Vagina (tissue), 2 donors: ENCODE measurements at places on chromosomes 7 and 10. TPM values are rescaled to one million over a fixed set of nuclear protein-coding genes. Genes with fewer than 3 reads are reported as not detected.

- peak; percentile 67 for DNase-seq
Measured at GRCh38 chr7:135192914-135193536, 18.3 kb downstream of the WDR91 start.

The SAMD9L gene
- 8.6 TPM for total RNA-seq

The TMEM213 gene
- total RNA-seq = not detected

The PAX4 gene
- total RNA-seq = not detected

GRCh38 chr7:115015619-115016018, 93.7 kb downstream of the MDFIC start:
- DNase-seq = no peak

The TBC1D12 gene
- total RNA-seq = 14.7 TPM

The MGAM2 gene
- not detected for total RNA-seq

The KLF14 gene
- total RNA-seq = not detected

DNA sequence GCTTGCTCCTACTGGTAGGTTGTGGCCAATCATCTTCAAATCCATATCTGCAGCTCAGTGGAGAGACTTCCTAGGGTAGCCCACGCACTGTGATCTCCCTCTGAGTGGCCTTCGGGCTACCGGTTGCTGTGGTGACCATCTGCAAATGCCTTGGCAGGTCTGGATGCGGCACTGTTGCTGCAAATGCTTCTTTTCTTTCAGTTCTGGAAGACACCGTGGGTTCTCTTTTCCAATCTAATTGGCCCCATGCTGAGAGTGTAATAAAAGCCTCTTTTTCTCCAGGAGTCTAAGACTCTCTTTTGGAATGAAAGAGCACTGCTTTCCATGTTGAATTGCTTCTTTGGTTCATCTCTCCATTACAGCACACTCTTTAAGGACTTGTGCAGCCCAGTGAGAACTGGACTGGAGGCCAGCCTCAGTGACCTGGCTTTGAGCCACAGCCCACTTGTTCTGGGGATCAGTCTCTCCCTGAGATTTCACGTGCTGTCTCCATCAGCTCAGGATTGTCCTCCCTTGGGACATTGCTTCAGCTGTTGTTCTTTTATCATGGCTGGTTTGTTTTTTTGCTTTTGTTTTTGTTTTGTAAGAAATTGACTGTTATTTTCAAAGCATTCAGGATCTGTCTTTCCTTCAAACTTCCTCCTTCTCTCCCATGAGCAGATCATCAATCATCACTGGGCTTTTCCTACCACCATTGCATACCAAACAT, 286.6 kb downstream of the BMPER start:
- no peak for DNase-seq

DNA sequence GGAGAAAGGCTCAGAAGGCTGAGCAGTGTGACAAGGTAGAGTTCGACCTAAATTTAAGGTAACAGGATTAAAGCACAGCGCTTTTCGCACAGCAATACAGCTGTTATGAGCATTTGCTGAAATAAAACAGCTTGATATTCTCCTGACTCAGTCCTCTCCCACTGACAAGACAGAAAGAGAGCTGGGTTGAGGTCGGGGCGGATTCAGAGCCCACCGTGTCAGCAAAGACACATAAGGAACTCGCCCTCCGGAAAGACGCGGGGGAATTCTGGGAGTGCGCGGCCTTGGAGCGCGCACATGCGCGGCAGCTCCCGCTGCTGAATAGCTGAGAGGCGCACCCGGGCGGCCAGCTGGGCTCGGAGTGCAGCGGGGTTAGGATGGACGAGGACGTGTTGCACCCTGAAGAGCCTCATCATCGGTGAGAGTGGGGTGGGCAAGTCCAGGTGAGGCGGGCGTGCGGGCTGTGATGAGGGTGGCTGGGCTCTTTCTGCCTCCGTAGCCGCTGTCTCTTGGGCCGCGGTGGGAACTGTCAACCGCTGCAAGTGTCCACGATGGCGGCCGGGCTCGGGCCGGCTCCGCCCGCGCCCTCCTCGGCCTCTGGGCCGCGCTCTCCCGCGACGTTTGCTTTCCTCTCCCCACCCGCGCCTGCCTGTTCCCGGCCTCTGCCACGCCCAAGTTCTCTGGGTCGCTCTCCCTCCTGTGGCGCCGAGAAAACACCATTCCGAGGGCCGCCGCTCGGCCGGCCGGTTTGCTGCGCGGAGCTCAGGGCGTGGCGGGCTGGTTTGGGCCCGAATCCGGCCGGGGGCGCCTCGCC, 120.6 kb downstream of the LYZL1 start:
- no peak for DNase-seq

GRCh38 chr10:23557777-23558176, 118.9 kb downstream of the OTUD1 start:
- DNase-seq = no peak

GRCh38 chr10:3357737-3358136, 185.2 kb upstream of the PITRM1 start:
- no peak for DNase-seq

The CPN1 gene
- total RNA-seq = not detected

The ZNF107 gene
- 9.3 TPM for total RNA-seq

The SMKR1 gene
- not detected for total RNA-seq

The IKZF1 gene
- 44.9 TPM for total RNA-seq

The CUEDC2 gene
- total RNA-seq = 52.1 TPM

- DNase-seq = no peak
Measured at GRCh38 chr7:150411606-150412005, 32.5 kb downstream of the ZNF775 start.

DNA sequence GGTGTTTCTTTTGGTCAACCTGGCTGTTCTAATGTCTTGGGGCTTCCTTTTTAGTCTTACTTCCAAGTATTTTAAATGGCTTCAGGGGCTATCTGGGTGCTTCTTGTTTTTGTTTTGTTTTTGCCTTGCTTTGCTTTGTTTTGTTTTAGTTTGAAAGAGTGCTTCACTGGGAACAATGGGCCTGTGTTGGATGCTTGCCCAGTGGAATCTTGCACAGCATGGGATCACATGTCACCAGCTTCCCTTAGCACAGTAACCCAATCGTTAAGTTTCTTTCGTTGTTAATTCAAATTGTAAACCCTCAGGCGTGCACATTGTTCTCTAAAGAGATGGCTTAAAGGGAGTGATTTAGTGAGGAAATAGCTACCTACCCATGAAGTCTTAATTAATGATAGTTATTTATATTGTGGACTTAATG, 8.9 kb downstream of the COL17A1 start:
- no peak for DNase-seq

DNA sequence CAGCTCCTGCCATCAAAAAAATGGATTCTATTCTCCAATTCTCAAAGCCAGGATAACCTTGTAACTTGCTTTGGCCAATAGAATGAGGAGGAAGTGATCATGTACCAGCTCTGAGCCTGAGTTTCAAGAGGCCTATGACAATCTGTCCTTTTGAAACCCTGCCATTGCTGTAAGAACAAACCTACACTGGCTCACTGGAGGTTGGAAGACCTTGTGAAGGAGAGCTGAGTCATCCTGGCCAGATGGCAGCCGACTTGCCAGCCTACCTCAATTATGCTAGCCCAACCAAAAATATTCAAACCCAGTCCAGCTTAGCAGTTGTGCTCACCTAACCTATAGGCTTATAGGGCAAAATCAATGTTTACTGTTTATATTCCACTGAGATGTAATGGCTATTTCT, 93.0 kb downstream of the HGF start:
- DNase-seq = no peak

- DNase-seq = no peak
Measured at GRCh38 chr7:91151916-91152315, 112.3 kb upstream of the FZD1 start.

The FXYD4 gene
- not detected for total RNA-seq

DNA sequence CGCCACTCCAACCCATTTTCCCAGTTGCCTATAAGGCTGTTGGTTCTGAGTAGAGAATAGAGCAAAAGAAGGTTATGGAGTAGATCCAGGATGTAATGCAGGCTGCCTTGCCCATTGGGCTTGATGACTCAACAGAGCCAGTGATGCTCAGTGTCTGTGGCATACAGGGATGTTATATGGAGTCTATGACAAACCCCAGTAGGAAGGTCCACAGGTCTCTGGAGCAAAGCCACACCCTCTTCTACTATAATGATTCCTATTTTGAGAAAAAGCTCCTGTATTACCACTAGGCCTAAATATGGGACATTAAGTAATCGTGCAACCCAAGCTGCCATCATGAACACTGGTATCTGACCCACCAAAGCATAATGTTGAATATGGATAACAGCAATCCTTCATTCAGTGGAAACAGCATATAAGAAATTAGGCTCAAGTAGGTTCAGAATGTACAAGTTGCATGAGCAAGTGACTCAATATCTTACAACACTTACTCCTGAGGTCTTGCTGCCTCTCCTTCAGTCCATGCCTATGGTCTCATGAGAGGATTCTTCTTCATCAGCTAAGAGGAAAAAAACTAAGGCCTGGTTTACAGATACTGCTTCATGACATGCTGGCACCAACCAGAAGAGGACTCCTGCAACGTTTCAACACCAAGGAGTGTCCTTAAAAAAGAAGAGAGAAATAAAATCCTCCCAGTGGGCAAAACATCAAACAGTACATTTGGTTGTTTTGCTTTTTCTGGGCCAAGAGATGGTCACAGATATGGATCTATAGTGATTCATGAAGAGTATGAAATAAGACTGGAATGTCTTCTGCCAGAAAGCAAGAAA, 14.8 kb upstream of the FHIP2A start:
- no peak for DNase-seq

DNA sequence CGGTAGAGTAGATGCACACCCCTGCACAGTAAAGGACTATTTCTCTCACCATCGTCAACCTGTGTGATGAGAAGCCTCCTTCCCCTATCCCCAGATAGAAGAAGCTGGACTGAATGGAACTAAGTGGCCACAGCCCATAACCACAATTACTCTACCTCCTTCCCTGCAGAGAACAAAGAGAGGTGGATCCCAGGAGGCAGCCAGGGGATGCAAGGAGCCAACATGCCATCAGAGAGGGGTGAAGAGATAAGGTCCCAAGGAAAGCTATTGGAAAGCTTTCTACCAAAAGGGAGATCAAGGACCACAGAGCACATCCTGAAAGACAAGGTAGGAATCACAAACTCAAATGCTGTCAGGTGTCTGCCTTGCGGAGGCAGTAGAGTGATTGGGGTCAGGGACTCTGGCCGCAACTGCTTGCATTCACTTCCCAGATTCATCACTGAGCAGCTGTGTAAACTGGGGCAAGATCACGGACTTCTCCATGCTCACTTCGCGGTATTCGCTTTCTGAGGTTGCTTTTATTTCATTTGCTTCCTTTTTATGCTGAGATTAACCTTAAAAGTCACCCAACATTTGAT, 81.6 kb upstream of the MYO3A start:
- no peak for DNase-seq

GRCh38 chr7:106808967-106809635, 56.0 kb upstream of the PIK3CG start:
- DNase-seq = no peak

The PROSER2 gene
- total RNA-seq = 8.1 TPM

DNA sequence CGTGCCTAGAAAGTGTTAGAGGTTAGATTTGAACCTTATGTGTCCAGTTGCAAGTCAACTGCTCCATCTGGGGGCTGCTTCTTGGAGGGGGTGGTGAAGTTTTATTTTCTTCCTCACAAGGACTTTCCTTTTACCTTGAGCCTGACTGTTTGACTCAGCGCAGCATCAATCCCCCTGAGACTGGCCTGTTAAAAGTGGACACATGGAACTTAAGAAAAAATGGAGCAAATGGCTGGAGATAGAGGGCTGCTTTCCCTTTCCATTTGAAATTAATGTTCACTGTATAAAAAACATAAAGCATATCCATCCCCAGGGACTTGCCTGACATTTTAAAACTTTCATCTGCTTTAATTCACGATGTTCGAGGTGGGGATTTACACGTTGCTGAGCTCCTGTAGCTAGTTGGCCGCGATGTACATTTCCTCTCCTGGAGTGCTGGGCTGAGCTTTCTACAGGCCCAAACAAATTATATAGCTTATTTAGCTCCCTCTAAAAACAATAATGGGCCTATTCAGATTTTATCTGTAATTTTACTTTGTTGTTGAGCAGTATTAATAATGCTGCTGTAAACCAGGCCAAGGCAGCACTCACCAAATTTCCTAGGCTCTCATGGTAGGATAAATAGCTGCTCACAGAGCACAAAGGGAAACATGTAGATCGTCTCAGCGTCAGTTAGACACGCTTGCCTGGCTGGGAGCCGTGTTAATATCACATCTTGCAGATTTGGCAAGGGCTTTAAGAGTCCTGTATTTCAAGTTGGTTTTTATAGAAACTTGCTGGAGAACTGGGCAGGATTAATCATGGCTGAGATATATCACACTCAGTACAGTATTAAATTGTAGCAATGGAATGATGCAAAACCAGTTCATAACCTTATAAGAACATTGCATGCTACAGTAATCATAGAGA, 251.5 kb downstream of the LRMDA start:
- DNase-seq = no peak

GRCh38 chr7:69843653-69844052, 245.4 kb downstream of the AUTS2 start:
- no peak for DNase-seq

GRCh38 chr10:91247360-91248111, 27.1 kb downstream of the PCGF5 start:
- no peak for DNase-seq

DNA sequence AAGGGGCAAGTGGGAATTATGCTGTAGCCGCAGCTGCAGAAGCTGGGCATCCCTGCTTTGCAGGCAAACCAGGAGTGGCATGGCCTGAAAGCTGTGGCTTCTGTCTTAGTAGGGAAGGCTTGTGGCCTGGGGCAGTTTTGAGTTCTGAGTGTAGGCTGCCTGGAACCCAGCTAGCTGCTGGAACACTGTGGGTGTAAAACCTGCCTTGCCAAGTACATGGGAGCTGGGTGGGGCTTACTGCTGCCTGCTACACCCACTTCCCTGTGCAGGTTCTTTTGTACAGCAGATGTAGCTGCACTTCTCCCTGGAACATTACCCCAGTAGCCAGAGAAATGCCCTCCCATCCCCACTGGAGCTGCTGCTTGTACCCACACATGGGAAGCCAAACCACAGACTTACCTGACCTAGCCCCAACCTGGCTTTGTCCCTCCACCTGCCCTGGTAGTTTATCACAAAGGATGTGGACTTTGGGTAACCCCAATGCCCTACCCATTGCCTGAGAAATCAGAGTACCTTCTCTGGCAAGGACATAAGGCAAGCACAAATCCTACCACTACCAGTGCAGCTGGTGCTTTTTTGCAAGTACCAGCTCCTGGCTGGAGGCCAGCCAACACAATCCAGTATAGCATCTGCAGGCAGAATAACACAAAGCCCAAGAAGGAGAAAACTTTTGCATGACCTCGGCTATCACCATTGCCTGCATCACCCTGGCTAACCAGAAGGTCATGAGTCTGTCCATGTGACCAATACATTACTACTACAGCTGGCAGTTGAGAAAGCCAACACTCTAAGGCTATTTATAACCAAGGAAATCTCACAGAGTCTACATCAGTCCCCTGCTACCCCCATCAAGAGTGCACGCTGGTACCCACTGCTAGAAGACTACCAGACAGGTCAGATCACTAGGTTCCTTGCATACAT, 26.5 kb upstream of the PPP1R3A start:
- no peak for DNase-seq

DNA sequence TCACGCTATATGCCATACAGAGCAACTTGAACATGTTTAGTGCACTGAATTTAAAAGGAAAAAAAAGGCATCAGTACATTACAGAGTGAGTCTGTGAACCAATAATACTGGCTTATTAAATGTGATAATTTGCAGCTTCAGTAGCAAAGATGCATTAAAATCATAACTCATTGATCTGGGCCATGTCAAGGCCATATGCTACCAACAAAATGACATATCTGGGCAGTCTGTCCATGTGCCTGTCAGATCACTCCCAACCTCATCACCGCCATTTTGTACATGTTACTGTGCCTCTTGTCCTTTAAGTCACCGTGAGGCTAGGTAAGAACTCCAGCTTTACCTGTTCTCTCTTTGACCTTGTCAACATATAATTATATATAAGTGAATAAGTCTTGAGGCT, 307.4 kb upstream of the LRGUK start:
- no peak for DNase-seq
